Left colon (tissue), 2 donors: ENCODE measurements at places on chromosomes 6 and 20.

GRCh38 chr20:2751878-2752566 lies 48.4 kb downstream of the CPXM1 start:
- DNase-seq = no peak

DNA sequence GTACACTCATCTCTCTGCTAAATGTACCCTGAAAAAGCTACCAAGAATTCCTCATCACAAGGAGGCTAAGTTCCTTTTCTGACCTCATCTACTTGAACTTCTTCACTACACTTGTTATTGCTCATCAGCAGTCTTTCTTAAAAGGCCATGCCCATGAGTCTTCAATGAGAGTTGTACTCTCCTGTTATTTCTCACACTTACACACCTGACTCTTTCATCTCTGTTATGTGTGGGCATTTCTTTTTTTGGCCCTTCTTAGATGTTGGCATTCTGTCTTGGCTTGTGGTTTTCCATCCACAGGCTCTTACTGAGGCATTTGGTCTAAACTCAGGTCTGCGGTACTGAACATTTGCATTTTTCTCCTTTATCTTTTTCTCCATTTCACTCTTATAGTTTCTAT lies 10.7 kb upstream of the SLC17A1 start:
- DNase-seq = no peak

DNA sequence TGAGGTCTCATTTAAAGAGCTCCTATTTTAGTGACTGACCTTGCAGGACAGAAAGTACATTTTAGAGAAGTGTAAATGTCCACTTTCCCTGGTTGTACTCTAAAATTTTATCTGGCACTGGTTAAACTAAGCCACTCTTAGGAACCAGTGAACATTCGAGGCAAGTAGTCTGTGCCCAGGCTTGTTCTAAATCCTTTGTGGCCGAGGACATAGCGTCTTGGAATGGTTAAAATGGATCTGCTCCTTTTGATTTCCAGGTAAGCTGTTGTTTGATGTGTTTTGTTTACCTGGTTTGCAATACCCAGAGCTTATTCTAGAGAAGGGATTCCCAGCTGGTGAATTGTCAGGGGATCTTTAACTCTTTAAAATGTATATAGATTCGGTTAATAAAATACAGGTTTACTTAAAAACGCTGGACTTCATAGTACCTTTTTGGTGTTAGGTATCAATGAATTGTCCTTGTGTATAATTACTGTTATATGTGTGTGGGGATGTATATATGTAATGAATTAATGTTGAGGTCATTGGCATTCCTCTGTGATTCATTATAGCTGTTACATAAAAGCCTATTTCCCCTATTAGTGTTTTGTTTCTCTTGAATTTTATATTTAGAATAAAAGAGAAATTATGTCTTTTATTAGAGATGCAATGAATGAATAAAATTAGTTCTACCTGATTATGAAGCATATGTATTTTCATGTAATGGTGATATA lies 15.8 kb downstream of the SNX9 start:
- DNase-seq = no peak

DNA sequence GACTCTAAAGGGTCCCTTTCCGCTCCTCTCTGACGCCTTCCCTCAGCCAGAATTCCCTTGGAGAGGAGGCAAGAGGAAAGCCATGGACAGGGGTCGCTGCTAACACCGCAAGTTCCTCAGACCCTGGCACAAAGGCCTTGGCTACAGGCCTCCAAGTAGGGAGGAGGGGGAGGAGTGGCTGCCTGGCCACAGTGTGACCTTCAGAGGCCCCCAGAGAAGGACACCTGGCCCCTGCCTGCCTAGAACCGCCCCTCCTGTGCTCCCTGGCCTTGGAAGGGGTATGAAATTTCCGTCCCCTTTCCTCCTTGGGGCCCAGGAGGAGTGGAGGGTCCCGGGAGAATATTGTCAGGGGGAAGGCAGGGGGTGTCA lies 2.7 kb downstream of the VEGFA start:
- DNase-seq = peak; percentile 47

- no peak for DNase-seq
Observed at GRCh38 chr6:151060096-151060765, 179.5 kb upstream of the AKAP12 start.

DNA sequence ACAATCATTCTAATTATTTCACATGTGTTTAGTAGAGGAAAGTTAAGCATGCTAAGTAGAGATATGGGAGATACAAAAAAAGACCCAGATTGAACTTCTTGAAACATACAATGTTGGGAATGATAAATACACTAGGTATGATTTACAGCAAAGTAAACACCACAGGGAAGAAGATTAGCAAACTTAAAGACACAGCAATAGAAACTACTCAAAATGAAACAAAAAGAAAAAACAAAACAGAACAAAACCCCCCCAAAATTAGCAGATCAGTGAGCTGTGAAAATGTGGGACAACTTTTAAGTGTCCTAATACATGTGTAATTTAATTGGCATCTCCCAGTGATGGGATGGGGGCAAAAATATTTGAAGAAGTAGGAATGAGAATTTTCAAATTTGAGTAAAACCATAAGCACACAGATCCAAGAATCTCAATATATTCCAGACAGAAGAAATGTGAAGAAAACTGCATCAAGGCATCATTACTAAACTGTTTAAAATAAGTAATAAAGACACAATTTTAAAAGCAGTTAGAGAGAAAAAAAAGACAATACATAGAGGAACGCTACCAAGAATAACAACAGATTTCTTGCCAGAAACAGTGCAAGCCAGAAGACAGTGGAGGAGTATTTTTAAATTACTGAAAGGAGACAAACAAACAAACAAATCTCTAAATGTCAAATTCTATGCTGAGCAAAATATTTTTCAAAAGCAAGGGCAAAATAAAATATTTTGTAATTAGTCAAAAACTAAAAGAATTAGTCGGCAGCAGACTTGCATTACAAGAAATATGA lies 473.7 kb downstream of the QKI start:
- no peak for DNase-seq

- DNase-seq = no peak
Observed at GRCh38 chr6:142746524-142746923, 198.5 kb downstream of the HIVEP2 start.

GRCh38 chr6:25570578-25570977 lies 81.4 kb upstream of the SCGN start:
- no peak for DNase-seq

DNA sequence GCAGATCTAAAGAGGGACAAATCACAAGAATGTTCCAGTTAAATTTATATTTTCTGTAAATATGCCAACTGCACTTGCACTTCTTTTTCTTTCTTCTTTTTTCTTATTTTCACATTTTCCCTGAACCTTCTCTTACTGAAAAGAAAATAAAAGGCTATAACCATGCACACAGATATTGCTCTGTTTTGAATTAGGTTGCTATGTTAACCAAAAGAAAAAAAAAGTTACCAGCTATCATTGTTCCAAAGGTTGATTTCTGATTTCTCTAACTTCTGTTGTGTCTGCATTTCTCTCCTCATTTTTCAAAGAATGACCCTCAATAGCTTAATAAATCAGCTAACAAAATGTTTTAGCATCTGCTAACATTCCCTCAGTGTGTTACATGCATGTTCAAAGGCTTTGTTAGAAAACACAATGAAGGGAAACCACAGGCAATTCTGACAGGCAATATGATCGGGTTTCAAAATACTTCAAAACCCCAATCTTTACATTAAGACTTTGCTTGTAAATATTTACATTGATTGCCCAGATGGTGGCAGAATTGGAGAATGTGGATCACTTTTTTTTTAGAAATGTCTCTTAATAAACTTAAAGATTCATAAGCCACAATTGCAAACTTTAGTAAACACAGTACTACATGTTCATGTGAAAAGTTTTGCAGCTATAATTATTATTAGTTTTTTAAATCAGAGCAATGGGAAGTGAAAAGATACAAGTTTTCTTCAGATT lies 928.3 kb upstream of the FLRT3 start:
- DNase-seq = no peak

- no peak for DNase-seq
Observed at GRCh38 chr6:90362318-90362717, 65.7 kb upstream of the BACH2 start.

DNA sequence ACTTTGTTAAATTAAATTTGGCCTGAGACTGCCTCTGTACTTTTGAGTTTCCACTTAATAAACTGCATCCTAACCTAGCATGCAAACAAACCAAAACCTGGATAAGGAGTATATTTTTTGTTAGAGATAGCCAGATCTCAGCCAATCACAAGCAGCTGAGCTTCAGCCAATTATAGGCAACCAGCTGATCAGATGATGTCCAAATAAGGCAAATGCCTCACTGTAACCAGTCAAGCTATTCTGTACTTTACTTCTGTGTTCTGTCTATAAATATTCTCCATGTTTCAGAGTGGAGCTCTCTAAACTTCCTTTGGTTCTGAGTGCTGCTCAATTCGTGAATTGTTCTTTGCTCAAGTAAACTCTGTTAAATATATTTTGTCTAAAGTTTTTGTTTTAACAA lies 194.6 kb upstream of the RGS17 start:
- no peak for DNase-seq

- no peak for DNase-seq
Observed at GRCh38 chr6:17542243-17542642, 57.9 kb upstream of the FAM8A1 start.

GRCh38 chr6:109241199-109241598 lies 141.1 kb downstream of the CD164 start:
- no peak for DNase-seq

DNA sequence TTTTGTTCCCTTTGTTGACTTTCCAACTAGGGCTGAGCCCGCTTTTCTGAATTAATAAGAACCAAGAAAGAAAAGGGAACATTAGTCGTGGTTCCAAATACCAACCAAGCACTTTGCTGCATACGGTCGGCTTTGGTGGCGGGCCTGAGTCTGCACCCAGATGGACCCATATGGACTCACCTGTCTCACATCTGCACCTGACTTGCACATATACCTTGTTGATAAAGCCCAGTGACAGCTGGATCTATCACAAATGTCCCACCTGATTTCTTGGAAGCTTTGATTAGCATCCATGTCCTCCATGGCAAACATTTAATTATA lies 39.0 kb downstream of the TPD52L1 start:
- DNase-seq = no peak

- DNase-seq = no peak
Observed at GRCh38 chr20:16810216-16810615, 62.1 kb downstream of the OTOR start.

DNA sequence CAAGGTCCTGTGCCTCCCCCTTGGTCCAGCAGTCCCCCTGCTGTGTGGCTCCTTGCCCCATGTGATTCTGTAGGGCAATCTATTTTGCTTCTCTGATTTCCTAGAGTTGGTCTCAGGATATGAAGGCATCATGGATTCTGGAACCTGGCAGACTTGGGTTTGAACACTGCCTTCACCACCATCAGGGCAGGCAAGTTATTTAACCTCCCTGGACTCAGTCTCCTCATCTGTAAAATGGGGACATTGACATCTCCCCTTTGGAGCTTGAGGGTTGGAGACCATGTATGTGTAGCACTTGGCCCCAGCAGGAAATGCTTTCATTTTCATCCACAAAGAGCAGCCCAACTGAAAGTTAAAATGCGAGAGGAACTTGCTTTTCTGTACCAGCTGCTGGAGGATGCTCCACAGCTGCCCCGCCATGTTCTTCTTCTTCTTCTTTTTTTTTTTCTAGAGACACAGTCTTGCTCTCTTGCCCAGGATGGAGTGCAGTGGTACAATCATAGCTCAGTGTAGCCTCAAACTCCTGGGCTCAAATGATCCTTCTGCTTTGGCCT lies 6.7 kb downstream of the TOX2 start:
- DNase-seq = no peak

DNA sequence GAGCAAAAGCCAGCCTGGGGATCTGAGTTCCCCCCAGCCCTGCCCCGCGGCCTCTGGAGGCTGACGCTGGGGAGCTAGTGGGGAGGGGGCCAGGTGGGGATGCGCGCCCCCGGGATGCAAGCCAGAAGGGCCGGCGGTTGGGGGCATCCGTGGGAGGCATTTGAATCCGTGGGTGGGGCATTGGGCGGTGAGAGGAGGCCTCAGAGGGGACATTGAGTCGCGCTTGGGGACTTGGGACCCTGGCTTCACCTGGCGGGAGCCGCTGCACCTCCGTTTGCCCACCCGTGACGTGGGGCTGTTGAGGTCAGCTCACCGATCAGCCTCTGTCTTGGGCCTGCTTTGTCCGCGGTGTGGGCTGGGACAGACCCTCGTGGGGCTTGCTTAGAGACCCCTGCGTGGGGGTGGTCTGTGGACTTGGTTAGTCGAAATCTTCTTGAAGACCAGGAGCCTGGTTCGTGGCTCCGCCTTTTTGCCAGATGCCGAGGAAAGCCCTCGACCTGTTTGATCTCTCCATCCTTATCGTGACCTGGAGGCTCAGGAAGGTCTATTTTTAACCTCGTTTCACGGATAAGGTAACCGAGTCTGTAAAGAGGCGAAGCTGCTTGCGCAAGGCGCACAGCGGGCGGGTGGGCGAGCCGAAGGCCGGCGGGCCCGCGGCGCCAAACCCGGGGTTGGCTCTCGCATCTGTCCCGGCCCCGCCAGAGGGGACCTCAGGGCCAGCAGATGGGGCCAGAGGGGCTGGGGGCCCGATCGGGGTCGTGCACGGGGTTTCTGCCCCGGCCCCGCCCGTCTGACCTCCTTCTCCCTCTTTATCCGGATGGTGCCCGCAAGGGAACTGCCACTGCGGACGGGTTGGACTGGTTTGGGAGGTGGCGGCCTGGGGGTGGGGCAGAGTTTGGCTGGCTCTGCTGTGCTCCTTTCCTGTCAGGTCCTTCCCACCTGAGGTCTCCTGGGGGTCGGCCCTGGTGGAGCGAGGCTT lies 8.3 kb downstream of the FAM110A start:
- peak; percentile 77 for DNase-seq

DNA sequence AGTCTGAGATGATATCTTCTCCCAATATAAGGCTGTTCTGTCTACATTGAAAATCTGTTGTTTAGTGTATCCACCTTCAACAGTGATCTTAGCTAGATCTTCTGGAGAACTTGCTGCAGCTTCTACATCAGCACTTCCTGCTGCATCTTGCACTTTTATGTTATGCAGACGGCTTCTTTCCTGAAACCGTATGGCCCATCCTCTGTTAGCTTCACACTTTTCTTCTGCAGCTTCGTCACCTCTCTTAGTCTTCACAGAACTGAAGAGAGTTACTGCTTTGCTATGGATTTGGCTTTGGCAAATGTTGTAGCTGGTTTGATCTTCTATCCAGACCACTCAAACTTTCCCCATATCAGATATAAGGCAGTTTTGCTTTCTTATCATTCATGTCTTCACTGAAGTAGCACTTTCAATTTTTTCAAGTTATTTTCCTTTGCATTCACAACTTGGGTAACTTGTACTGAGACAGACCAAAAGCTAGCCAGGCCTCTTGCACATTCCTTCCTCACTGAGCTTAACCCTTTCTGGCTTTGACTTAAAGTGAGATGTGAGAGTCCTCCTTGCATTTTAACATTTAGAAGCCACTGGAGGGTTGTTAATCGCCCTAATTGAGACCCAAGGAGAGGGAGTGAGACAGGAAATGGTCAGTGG lies 110.1 kb downstream of the PREP start:
- no peak for DNase-seq

- no peak for DNase-seq
Observed at GRCh38 chr6:122649701-122650100, 39.5 kb downstream of the PKIB start.

- no peak for DNase-seq
Observed at GRCh38 chr6:75167325-75167724, 38.5 kb downstream of the COL12A1 start.
